ENCODE measurements at places on chromosomes 1 and 21.

- DNase-seq = no peak
These were observed 54.2 kb downstream of the CD58 start for GRCh38 chr1:116516631-116517030.

- DNase-seq = peak; percentile 32
These were observed 732.4 kb downstream of the MATN1 start for GRCh38 chr1:29991025-29991424.

GRCh38 chr1:55636696-55637095 lies 421.5 kb upstream of the USP24 start:
- no peak for DNase-seq

- no peak for DNase-seq
These were observed 296.8 kb downstream of the TPR start for GRCh38 chr1:186078245-186078644.

Measured in left hindlimb (tissue), 1 donor.